ENCODE measurements at places on chromosomes 16 and 17.

DNA sequence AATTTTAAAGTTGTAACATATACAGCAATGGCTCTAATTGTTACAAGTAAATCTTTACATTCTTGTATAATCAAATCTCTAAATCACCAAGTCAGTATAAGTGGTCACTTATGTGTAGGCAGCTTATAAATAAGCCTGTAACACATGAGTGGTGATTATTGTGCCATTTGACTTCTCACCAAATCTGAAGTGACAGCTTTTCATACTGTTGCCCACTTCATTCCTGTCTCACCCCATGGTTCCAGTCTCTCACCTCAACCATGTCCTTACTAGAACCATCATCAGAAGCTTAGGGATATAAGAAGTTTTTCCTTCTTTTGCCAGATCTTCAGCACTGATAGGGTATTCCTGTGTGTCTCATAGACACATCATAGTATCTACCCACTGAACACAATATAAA, 23.5 kb downstream of the TNRC6A start:
- DNase-seq = no peak

DNA sequence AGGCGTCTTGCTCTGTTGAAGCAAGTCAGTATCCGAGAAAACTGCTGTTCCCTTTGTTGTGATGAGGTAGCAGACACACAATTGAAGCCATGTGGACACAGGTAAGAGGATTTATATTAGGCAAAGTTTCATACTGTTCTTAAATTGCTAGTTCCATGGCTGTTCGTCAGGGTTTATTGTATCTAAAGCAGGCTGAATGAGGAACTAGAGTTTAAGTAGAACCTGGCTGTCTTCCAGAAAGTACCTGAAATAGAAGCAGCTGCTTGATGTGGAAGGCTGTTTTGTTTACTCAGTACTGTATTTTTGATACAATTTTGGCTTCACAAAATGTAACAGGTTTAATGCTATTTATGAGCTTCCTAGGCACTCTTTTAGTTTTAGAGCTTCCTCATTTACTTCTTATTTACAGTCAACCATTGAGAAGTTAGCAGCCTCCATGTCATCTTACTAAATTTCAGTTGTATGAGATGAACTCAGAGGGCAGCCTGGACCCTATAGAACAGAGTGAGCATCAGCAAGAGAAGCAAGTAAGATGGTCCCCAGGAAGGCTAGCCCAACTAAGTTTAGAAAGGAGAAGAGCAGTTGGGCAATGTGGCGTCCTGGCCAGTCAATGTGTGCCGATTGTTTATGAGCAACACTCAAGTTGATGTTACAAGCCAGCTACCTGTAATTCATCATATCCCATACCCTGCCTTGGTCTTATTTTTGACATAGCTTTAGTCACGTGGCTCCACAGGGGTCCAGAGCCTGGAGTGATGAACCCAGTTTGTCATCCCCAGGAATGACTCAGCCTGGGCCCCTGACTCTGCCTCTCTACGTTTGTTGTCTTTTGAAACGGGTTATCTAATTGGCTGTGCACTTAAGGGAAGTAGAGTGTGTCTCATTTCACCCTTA, 9.7 kb upstream of the ARL2BP start:
- DNase-seq = no peak

GRCh38 chr16:19567560-19567959, 12.1 kb downstream of the VPS35L start:
- DNase-seq = no peak

GRCh38 chr16:83958137-83958845, 5.3 kb downstream of the OSGIN1 start:
- DNase-seq = no peak

- DNase-seq = no peak
These were observed 48.7 kb downstream of the TMEM100 start for GRCh38 chr17:55673743-55674506.

DNA sequence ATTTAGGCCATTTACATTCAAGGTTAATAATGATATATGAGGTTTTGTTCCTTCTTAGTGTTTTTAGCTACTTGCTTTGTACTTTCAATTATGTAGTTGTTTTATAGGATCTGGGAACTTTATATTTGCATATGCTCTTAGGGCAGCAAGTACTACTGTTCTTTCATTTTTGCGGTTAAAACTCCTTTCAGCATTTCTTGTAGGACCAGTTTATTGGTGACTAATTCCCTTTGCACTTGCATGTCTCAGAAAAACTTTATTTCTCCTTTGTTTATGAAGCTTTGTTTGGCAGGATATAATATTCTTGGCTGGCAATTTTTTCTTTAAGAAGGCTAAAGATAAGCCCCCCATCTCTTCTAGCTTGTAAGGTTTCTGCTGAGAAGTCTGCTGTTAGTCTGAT, 131.3 kb upstream of the CDH8 start:
- DNase-seq = no peak

DNA sequence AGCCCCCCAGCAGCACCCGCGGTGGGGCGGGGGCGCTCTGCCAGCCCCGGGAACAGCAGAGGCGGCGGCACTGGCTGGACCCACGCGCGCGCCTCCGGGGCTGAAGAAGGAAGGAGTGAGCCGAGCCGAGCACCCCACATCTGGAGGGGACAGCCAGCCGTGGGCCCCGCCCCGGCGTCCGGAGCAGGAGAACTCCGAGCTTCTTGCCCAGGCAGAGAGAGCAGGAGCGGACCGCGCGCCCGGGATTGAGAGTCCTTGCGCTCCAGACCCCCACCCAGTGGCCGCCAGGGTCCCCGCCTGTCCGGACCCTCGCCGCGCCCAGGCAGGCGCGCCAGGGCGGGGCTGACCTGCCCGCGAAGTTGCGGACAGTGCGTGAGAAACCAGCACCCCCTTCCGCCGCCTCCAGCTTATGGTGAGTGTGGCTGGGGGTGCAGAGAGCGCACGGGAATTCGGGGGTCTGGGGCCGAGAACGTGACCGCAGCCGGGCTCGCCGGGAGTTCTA, 921.9 kb upstream of the EEF2KMT start:
- no peak for DNase-seq
